ENCODE measurements at places on chromosomes 1 and 21.

DNA sequence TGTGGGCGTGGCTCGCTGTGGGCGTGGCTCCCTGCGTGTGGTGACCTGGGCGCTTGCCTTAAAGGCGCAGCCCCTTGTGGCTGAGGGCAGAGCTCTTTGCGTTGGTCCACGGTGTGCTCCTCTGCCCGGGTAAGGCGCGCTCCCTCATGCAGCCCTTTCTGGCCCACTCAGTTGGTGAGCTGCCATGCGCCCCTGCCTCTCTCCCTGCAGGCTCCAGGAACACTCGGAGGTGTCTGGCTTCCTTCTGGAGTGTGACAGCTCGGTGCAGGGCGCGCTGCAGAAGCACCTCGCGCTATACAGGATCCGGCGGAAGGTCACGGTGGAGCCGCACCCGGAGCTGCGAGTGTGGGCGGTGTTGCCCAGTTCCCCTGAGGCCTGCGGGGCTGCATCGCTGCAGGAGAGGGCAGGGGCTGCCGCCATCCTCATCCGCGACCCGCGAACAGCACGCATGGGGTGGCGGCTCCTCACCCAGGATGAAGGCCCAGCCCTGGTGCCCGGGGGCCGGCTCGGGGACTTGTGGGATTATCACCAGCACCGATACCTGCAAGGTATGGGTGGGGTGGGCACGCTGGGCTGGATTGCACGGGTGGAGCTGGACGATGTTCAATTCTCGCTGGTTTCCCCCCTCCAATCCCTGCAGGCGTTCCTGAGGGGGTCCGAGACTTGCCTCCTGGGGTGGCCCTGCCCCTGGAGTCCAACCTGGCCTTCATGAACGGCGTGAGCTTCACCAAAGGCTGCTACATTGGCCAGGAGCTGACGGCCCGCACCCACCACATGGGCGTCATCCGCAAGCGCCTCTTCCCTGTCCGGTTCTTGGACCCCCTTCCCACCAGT, 9.1 kb downstream of the IBA57 start:
- no peak for DNase-seq

- peak; percentile 72 for DNase-seq
Observed at GRCh38 chr1:8858112-8858668, 20.3 kb downstream of the ENO1 start.

DNA sequence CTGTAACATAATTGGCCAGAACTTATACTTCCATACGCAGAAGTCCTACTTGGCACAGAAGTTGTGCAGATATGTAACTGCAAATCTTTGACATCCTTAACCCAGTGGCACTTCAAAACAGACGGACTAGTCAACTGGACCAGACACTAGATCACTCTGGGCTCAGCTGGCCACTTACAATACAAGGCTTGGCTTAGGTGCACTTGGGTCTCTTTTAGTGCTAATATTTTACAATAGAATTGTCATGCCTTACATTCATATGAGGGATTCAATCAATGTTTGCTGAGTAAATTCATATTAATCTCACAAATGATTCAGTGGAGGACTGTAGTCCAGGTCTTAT, 20.1 kb downstream of the XKR8 start:
- DNase-seq, result no peak

- DNase-seq, result no peak
Observed at GRCh38 chr1:147902253-147902845, at the start of gene GJA8. TSS of gene GJA8 (plus strand) at chr1:147902795. CDS start at chr1:147907956, 5,161 bp downstream.

DNA sequence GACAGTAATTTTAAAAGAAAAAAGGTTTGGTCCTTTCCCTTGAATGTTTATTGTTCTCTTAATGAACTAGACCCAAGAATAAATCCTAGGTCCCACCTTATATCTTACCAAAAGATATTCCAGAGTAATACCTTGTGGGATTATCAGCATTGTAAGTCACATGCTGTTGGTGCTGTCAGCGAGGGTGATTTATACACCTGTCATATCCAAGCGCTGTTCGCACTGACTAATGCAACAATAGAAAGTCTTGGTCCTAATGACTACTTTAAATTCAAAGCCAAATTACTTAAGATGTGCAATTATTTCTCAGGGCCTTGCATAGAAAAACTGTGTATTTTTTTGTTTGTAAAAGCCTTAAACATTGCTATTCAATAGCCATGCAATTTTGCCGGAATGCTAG, 6.9 kb downstream of the GPR88 start:
- no peak for DNase-seq

- no peak for DNase-seq
Observed at GRCh38 chr1:84541679-84542078, 32.6 kb downstream of the CTBS start.

DNA sequence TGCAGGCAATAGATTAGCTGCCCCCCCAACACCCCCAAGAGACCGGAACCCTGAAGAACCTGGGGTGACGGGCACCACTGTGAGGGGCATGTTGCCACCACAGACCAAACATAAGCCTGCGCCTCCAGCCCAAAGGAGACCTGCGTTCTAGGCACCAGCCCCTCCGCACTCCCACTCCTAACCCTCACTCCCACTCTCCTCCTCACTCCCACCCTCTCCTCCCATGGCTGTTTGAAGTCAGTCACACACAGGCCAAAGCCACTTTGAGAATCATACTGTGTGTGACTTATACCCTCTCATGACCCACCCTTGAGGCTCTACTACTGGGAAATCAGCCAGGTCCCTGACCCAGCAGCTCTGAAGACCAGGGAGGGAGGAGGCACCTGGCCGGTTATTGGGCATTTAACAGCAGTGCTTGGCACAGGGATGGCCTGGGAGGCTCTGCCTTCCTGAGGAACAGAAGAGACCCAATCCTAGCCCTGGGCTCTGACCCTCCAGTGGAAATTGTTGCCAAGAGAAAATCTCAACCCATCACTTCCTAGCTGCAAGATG, 43.5 kb downstream of the FBXO2 start:
- DNase-seq, result no peak

DNA sequence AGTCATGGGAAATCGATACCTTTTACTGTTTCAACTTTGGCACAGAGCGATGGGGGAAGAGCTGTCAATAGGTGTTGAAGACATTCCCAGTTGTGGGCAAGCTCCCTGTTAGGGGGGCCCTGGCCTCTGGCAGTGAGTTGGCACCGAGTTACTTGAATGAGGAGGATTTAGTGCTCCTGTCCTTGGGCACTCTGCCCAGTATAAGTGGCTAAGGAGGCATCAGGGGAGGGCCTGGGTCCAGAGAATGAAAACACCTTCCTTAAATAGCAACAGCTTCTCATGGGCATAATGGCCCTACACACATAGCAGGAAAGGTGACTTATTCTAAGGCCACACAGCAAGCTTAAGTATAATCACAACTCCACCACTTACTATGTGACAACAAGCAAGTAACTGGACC, 664.4 kb downstream of the PTPRU start:
- DNase-seq, result no peak

- no peak for DNase-seq
Observed at GRCh38 chr21:46057111-46057709, 40.7 kb upstream of the COL6A2 start.

Data from astrocyte of the cerebellum (primary cell).